ENCODE measurements at places on chromosomes 12 and 14.

DNA sequence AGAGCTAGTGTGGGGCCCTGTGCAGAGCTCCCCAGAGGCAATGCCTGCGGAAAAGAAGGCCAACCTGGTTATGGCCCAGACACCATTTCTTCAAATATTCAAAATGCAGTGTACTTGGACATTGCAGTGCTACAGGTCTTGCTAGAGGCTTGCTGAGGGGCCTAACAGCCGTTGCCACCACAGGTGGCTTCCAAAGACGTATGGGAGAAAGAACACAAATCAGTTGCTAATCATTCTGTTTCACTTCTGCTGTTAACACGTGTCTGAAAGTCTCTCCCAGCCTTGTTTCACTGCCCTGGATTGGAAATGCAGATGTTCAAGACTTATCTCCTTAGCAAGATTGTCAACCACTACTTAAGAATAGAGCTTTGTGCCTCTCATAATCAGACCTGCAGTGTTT is 925.9 kb downstream of the GALC start:
- DNase-seq, result no peak

DNA sequence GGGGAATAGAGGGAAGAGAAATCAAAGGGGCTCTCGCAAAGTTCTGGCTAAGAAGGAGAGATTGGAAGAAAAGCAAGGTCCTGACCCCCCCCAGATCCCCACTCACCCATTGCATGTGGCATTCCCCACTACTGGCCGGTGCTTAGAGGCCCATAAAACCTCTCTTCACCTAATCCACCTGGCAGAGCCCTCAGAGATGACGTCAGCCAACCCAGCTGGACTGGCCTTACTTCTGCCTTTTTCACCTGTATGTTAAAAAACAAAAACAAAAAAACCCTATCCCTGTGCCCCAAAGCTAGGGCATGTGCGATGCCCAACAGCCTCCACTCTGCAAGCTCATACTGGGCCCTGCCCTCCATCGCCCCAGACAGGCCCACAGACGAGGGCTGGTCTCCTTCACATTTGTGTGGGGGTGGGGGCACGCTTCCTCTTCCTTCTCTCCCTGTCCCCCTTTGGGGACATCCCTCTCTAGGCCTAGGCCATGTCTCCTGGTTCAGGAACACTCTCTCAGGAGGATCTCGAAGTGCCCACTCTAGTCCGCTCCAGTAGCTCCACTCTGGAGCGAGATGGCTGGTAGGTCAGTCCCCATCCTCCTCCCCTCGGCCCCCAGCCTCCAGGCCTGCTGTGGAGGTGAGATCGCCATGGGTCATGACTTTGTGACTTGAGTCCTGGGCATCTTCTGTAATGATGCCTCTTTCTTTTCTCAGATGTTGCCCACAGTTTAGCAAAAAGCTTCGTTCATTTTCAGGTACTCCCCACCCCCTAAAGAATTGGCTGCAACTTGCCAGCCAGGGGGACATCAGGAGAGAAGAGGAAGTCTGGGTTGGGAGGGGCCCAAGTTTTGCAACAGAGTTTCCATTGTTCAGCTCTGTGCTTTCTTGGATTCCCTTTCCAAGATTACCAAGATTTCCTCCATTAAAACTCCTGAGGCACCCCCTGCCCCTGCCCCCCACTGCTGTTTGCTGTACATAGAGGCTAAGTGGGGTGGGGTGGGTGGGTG is 37.0 kb downstream of the FIGNL2 start:
- DNase-seq, result no peak

- no peak for DNase-seq
These were observed 174.3 kb downstream of the SOX5 start for GRCh38 chr12:23775208-23775607.

- no peak for DNase-seq
These were observed 51.8 kb downstream of the WIF1 start for GRCh38 chr12:65069336-65069735.

- DNase-seq, result peak; percentile 17
These were observed 15.8 kb downstream of the ABCC9 start for GRCh38 chr12:21925296-21925913.

DNA sequence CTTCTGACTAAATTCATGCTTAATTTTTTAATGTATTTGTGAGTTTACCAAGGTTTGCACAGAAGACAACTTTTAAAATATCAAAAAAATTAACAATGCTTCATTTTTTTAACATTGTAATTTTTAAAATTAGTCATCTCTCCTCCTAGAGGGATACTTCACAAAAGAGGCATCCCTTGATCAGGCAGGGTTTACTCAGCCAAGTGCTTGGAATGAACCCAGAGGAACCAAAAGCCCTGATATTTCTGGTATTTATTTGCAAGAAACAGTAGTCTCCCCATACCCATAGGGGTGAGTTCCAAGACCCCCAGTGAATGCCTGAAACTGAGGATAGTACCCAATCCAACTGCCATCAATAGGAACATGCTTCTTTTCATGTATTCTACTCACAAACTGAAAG is 52.5 kb downstream of the GARIN6 start:
- no peak for DNase-seq

DNA sequence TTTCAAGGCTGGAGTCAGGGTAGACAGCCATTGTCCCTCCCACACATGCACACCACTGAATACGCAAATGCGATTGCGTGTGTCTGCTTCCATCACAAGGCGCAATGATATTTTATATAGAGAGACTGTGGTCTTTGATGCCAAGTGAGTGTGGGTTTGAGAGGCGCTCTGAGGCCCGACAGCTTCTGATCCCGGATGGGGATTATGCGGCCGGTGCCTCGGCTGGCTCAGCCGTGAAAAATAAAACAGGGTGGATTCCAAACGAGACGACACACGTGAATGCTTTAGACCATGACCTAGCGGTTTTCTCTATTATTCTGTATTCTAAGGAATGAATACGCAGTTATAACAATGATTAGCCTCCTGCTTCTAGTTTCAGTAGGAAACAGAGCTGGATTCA is 72.5 kb downstream of the TMEM132D start:
- DNase-seq, result no peak

DNA sequence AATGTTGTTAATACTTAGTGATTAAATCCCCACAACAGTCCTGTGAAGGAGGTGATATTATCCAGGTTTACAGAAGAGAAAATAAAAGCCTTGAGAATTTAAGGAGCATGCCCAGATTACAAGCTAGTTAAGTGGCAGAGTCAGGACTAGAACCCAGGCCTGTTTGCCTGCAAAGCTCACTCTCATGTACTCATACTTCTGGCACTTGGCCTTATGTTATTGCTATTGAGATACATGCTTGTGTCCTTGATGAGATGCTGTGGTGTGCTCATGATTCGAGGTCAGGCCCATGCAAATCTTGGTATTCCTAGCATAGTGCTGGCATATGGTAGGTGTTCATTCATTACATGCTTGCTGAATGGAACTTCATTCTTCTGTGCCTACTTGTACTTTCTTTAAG is 7.6 kb upstream of the EID3 start:
- DNase-seq, result no peak
